Stimulated activated CD8-positive, alpha-beta memory T cell treated with anti-CD3 and anti-CD28 coated beads, Interleukin-4, amount 100 ng/mL, for 24 hours (primary cell): ENCODE measurements at places on chromosomes 7 and 10.
A peak's percentile ranks its signal among the peaks of the same experiment; 100 is the strongest.

GRCh38 chr7:87058744-87059524, 520 bp downstream of the ELAPOR2 start:
- DNase-seq = peak; percentile 0

DNA sequence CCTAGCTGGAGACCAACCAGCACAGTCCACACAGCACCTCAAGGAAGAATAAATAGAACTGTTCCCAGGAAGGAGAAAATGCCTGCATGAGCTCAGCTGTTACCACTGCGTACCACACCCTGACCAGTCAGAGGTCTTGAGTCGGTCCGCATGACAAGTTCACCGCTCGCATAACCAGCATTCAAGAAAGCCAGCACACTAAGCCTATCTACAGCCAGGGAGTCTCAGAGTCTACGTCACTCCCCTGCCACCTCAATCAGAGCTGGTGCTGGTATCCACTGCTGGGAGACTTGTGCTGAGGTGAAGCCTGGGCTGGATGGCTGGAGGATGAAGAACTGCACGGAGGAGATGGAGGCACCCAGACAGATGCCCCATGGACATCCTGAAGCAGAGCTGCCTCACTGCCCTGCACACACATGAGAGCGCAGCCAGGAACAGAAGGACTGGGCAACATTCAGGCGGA, 19.6 kb downstream of the AKR1C1 start:
- no peak for DNase-seq

GRCh38 chr7:139680676-139681462, 96.9 kb downstream of the HIPK2 start:
- peak; percentile 75 for DNase-seq

GRCh38 chr10:100307684-100308083, 21.2 kb upstream of the BLOC1S2 start:
- no peak for DNase-seq

DNA sequence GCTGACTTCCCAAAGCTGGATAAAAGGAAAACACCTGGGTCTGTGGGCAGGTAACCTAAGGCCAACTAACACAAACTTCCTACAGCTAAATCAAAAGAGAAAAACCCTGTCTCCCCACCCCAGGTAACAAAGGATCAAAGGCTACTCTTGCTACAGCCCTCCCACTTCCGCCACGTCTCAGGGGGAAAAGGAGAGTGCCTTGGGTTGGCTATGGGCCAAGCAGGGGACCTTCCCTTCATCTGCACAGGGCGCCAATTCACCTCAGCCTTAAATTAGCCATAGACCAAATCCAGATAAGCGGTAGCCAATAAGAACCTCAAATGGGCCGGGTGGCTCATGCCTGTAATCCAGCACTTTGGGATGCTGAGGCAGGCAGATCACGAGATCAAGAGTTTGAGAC, 69.1 kb upstream of the LANCL2 start:
- DNase-seq = no peak

DNA sequence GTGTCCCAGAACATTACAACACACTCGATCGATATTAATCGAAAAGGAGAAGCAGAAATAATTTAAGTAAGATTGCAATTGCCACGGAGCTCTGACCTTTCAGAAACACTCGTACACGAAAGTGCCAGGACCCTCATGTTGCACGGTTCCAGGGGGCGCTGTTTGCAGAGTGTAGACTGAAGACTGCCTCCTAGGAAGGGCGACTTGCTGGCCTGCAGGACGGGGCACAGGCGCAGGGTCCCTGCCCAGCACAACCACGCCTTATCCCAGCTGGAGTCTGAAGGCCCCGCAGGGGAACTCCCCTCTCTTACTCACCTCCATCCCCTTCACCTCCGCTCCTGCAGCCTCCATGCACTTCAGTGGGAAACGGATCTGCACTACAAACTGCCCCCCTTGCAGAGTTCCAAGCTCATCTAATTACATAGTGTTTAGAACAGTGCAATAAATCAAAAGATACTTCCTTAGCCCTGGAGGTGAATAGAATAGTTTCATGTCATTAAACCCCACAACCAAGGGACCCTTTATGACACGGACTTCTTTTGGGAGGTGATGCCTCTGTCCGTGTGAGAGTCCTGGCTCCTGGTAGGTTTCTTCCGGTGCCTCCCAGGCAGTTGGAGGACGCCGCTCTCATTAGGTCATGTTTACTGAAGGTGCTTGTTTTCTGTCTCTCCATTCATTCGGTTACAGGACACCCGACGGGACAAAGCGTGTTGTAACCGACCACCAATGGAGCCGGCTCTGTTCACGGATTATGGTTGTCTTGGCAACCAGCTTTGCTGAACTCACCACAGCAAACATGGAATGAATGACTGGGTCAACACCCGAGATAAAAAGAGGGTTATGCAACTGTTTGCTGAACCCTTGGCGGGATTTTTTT, 262.2 kb downstream of the BAMBI start:
- DNase-seq = no peak

DNA sequence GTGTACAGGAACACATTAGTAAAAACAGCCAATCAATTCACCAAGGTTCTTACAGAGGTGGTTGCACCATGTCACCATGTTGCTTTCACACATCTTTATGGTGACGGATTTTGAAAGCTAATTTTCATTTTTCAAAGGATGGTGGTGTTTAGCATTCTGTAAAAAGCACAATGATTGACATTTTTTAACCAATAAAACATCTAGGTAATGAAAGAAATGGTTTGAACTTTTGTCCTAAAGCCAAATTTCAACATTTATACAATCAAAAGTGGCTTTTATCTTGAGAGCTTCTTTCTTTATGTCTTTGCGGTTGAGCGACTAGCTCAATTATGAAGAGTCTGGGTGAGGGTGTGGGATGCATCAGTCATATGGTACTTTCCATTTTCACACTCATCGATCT, 94.4 kb downstream of the MALRD1 start:
- DNase-seq = no peak

GRCh38 chr7:2982831-2983230, 60.8 kb downstream of the CARD11 start:
- DNase-seq = peak; percentile 54

DNA sequence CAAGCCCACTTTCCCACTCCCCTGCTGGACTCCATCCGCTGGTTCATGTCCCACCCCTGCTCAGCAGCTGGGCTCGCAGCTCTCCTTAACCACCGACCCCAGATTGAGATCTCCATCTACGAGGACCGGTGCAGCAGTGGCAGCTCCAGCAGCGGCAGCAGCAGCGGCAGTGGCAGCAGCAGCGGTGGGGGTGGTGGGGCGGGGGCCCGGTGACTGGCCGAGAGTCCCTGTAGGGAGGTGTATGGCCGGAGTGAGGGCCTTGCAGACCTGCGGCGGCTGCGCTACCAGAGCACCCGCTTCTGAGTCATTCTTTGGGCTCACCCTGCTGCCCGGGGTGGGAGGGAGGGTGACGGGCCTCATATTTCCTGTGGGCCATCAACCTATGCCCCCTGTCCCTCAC, 15.8 kb downstream of the GOLGA7B start:
- DNase-seq = no peak

- DNase-seq = no peak
These were observed 38.0 kb downstream of the FAM149B1 start for GRCh38 chr10:73205890-73206289.

DNA sequence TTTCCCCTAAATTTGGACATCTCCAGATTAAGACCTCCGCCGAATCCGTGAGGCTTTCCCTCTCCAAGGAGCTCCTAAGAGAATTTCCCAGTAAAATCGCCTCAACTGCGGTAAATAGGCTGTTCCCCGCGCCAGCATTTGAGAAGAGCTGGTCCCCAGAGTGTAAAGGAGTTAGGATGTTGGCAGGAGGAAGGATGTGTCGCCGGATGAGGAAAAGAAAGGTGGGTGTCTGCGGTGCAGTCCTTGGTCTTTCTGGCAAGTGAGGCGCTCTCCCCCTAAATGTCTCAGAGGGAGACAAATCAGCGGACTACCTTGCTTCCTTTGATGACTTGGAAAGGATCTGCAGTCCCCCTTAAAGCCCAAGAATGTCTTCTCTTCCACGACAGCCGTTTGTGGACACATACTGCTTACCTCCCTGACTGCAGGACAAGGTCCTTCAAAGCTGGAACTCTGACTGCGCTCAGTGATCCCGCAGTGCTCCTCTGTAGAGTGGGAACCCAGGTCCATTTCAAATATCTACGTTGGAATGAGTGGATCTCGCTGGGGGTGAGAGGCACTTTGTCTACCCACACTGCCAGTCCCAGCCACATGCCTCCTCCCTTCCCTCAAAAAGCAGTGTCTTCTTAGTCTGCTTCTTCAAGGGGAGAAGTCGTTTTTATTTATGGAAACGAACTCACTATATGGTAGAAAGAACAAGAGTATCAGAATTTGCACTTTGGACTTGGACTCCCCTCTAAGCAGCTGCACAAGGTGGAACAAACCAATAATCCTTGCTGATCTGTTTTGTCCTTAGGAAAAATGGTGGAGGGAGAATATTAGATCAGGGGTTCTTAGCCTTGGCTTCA, 1.1 kb upstream of the DLG5 start:
- DNase-seq = no peak

DNA sequence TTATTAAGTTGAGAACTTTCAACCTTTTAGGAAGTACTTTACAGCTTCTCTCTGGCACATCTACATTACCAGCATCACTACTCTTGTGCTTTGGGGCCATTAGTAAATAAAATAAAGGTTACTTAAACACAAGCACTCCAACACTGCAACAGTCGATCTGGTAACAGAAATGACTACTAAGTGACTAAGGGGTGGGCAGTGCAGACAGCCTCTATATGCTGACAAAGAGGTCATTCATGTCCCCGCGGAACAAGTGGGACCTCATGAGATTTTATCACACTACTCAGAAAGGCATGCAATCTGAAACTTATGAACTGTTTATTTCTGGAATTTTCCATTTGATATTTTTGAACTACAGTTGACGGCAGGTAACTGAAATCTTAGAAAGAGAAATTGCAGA, 111.3 kb upstream of the DNAJB12 start:
- no peak for DNase-seq

DNA sequence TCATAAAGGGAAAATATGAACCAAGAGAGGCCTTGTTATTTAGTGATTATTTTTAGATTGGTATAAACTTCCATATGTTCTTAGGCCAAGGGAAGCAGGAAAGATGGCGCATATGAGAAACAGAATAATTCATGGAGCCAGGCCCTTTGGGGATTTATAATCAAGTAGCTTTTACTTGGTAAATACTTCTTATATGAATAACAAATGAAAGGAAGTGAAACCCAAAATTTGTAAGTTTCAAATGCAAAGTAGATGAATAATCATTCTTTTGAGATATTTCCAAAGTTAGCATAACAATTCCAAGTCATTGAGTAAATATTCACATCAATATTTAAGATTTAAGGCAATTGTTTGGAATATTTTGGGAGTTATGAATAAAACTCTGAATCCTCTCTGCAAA, 13.9 kb upstream of the OPTN start:
- DNase-seq = no peak

DNA sequence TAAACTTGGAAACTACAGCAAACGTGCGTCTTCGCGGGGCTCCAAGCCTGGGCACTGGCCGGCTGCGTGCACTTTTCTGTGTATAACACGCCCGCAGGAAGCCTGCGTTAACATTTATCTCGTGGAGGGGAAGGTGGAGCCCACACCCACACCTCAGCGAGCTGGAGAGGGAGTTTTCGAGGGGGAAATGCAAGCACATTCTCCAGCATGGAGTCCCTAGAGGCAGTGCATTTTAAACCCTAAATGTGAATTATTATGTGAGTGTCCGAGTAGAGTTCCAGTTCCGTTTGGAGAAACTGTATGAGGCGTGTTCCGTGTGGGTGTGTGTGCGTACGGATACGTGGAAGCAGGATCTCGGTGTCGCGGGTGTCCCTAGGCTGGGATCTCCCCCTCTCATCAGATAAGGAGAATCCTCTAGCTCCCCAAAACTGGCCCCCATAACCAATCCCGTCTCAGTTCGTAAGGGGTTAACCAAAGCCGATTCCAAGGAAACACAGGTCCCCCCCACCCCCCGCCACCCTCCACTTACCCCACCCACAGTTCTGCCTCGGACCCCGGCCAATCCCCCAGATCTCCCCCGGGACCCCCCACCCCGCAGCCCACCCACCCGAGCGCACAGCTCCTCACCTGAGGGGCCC, 403 bp downstream of the CDK6 start:
- DNase-seq = peak; percentile 31

DNA sequence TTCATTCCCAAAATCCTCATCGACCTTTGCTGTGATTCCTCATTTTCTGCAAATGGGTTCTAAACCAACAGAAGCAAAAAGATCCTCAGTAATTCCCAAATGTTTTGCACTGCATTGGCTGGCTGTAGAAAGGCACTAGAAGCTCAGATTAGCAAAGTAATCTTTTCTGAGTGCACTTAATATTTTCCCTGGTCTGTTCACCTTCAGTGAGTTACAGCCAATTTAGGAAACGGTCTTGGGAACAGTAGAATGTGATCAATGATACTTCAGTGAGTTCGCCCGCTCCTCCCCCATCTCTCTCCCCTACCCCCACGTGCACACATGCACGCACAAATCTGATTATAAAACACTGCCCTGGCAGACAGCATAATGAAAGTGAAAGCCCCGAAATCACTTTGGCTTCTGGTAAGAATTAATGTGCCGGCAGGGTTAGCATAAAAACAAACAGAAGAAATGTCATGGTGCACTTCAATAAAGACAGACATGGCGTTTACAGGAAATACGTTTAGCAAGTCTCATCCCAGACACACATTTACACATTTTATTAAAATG, 201.3 kb upstream of the CDCA7L start:
- no peak for DNase-seq

- DNase-seq = no peak
These were observed 107.4 kb downstream of the MKX start for GRCh38 chr10:27638071-27638750.

DNA sequence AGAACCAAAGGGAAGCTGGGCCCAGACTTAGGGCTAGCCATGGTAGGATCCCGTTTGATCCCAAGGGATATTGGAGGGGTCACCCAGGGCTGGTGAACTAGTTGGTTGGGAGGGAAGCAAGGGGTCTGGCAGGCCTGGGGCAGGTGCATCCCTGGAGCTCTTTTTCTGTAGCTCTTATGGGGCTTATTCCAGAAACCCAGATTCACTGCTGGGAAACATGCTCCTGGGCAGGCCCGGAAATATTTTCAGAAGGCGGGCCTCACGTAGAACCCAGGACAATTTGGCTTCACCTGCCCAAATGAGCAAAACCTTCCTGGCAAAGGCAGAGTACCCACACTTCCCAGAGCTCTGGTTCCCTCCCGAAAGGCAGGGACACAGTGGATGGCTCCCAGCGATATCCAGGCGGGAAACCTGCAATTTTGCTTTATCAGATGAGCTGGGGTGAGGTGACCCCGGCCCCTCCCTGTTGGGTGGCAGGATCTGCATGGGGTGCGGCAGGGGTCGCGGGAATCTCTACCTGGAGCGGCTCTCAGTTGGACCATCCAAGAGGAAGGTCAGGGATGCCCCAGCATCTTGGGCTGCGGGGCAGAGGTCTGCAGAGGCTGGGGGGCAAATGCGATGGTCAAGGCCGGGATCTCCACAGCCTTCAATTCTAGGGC, 533.9 kb downstream of the TCERG1L start:
- DNase-seq = no peak

GRCh38 chr7:20745702-20746101, 41.0 kb downstream of the SP8 start:
- DNase-seq = no peak

GRCh38 chr10:10598297-10598696, 419.4 kb upstream of the CELF2 start:
- DNase-seq = no peak
